Prostate gland (tissue), 2 donors: ENCODE measurements at places on chromosomes 2 and 18. TPM values are rescaled to one million over a fixed set of nuclear protein-coding genes. Genes with fewer than 3 reads are reported as not detected.

GRCh38 chr2:221517696-221518151 is 54.4 kb downstream of the EPHA4 start:
- DNase-seq, result no peak
- H3K4me3 ChIP-seq, result no peak overlapping the region
- H3K27ac ChIP-seq, result no peak overlapping the region
- no peaks in the 10 kb centered on the region for H3K4me1 ChIP-seq
- no peaks in the 10 kb centered on the region for H3K27me3 ChIP-seq

GRCh38 chr2:54099829-54100585 is 15.4 kb upstream of the ACYP2 start:
- H3K27ac ChIP-seq, result no peak overlapping the region
- H3K4me3 ChIP-seq, result no peak overlapping the region
- no peaks in the 10 kb centered on the region for H3K4me1 ChIP-seq
- no peak for DNase-seq
- no peaks in the 10 kb centered on the region for H3K27me3 ChIP-seq

DNA sequence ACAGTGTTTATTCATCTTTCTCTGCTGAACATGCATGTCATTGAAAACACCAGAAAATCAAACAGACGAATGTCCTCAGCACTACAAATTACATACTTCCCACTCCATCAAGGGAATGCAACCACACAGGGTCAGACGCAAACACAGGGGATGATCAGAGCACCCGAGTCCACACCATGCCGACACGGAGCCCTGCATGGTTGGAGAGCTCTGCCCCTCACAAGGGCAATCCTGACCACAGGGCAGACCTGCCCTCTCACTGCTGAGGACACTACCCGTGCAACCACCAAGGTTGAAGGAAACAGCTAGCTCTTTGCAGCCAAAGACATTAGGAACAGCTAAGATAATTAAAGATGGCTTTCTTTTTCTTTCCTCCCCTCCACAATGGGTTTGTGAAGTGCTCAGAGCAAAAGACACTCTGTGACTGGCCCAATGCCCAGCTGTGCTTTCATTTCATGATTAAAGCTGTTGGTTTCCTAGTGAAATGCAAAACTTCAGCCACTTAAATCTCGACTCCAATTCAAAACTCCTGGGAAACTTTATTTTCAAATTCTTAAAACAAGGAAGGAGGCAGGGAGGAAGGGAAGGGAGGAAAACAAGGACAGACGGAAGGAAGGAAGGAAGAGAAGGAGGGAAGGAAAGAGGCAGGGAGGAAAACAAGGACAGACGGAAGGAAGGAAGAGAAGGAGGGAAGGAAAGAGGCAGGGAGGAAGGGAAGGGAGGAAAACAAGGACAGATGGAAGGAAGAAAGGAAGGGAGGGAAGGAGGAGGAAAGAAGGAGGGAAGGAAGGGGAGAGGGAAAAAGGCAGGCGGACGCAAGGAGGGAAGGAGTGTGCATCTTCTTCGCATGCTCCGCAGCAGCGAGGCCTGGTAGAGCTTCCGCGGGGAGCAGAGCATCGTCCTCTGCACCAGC is 65.8 kb downstream of the NDUFA10 start:
- no peaks in the 10 kb centered on the region for H3K4me1 ChIP-seq
- no peaks in the 10 kb centered on the region for H3K27me3 ChIP-seq
- no peaks in the 10 kb centered on the region for H3K36me3 ChIP-seq

The BIN1 gene
- total RNA-seq, result 65.6 TPM

The DTNA gene
- total RNA-seq, result 10.7 TPM
